Spleen (tissue), 13 donors: ENCODE measurements at places on chromosomes 6 and 20. TPM values are rescaled to one million over a fixed set of nuclear protein-coding genes. Genes with fewer than 3 reads are reported as not detected.

Gene FOXS1
- total RNA-seq = 1.4 TPM

Gene SLC17A2
- not detected for total RNA-seq

Gene PTPRK
- 44.3 TPM for total RNA-seq

Gene ADA
- 24.4 TPM for total RNA-seq

Gene HTR1B
- not detected for total RNA-seq

Gene SNRNP48
- 23.8 TPM for total RNA-seq

Gene ANGPT4
- not detected for total RNA-seq

Gene OR12D3
- total RNA-seq = not detected

Gene NKX2-2
- total RNA-seq = not detected

Gene SMOC2
- 2.5 TPM for total RNA-seq

Gene CUL7
- 23.1 TPM for total RNA-seq

Gene CCDC170
- 1.6 TPM for total RNA-seq

Gene FOXQ1
- total RNA-seq = 0.21 TPM

DNA sequence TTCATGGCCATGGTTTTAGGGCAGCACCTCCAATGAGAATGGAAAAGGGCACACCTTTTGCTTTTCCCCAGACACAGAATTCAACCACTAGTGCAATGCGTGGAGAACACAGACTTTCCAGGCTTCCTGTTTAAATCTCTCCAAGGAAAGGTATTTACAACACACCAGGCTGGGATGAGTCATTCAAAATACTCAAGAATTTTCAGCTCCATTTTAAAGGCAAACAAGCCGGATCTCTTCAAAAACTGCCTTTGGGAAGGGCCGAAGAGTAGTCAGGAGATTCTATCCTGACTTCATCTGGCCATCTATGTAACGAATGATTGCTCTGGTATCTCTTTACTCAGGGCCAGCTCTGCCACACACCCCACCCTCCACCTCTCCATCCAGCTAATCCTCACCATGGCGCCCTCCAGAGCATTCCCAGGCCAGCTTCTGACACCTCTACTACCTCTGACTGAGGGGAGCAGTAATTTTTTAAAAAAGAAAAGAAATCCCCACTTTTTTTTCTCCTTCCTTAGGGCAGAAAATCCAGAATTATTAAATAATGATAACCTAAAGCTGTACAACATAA, 254.6 kb downstream of the LY86 start:
- DNase-seq = no peak

DNA sequence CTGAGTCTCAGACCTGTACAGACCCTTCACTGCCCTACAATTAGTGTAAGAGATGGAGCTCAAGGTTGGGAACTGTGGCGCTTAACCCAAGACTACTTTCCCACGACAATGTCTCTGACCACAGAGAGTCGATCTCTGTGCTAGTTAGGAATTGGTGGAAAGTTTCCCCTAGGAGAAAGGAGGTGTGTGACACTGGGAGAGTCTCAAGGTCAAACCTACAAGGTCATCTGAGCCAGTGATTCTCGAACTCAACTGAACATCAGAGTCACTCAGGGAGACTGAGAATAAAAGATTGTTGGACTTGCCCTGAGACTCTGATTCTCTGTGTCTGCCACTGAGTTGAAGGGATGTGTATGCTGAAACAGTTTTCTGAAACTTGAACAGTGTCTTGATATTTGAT, 9.7 kb upstream of the AFDN start:
- DNase-seq = no peak

DNA sequence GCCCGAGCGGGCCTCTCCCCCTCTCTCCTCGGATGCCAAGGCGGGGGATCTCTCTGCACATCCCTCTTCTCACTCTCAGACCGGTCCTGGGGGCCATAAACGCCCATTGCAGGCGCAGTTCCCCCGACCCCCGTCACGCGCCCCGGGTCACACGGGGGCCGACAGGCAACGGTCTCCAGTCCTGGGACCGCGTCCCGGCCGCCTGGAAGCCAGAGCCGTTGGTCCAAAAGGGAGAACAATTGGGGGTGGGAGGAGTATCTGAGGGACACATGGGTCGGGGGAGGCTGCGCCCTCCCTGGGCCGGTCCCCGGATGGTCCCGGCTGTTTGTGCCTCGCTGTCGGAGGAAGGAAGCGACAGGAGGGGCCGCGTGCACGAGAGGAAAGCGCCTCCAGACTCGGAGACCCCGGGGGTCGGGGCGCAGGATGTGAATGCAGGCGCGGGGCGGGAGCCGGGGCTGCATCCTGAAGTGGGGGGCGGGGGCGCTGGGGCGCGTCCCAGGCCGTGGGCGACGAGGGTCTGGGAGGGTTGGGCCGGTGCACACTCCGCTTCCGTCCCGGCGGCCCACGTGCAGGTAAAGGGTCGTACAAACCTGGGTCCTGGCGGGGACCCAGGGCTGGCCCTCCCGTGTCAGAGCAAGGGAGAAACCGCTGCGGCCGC, 903 bp downstream of the SLC4A11 start:
- DNase-seq = no peak

- no peak for DNase-seq
Observed at GRCh38 chr6:44446626-44447300, 59.3 kb downstream of the CDC5L start.

- DNase-seq = no peak
Observed at GRCh38 chr6:147711476-147711875, 203.0 kb downstream of the SAMD5 start.

DNA sequence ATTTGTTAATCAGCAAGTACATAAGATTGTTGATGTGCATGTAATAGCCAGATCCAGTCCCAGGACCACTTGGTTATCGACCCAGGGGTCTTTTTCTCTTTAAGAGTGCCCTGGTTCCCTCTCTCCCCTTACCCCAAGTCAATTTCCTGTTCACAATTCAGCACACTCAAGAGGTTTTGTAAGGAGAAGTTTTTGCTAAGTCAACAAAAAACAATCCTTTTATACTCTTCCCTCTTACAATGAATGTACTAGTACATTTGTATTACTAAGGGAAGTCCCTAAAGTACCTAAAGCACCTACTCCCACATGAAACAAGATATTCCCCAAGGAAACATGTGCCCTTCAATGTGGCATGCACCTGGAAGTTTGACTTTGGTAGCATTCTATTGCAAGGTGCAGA, 1.6 kb upstream of the NT5DC1 start:
- no peak for DNase-seq

GRCh38 chr20:50681359-50682064, 9.8 kb downstream of the RIPOR3 start:
- DNase-seq = no peak

DNA sequence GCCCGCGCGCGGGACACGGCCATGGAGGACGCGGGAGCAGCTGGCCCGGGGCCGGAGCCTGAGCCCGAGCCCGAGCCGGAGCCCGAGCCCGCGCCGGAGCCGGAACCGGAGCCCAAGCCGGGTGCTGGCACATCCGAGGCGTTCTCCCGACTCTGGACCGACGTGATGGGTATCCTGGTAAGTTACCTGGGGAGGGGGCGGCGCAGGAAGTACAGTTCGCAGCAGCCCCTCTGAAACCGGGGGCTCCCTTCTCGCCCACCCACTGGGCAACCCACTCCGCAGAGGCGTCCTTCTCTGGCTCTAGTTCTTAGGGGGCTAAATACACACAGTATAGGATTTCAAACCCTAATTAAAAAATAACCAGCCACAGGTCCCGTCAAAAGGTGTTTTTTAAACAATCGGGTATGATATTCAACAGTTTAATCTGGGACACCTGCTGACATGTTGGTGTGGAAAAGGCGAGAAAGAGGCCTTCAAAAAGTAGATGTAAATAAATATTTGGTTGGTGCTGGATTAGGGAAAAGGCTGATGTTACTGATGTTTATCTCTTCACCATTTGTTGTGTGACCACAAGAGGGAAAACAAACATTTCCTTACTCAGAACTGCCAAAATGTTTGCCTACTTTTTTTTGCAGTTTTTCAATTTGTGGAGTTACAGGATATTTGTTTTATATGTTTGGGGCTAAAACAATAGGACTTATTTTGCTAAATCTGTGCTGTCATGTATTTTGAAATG, 577 bp downstream of the SASH1 start:
- peak; percentile 77 for DNase-seq

GRCh38 chr6:132401618-132402285, 477 bp upstream of the MOXD1 start:
- no peak for DNase-seq

GRCh38 chr20:62723351-62723750, 14.7 kb downstream of the NTSR1 start:
- peak; percentile 41 for DNase-seq

DNA sequence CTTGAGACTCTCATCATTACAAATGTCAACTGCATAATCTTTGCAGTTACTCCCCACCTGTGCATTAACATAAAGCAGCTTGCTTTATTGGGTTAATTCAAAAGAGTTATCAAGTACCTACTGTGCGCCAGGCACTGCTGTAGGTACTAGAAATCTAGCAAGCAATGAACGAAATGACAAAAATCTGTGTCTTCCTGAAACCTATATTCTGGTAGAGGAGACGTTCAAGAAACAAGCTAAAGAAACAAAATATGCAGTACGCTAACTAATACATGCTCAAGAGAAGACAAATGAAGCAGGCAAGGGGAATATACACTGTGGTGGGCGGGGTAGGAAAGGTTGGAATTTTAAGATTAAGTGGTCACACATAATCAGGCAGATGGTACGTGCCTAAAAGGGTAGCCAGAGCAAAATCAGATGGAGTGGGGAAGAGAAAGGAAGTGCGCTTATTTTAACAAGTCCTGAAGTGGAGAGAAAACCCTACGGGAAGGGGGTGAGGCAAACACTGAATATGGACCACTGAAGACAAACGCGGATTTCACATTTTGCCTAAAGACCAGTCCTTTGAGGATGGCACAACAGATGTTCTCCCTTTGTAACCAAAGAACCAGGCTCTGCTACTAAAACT, 1.2 kb downstream of the ELOVL2 start:
- no peak for DNase-seq

DNA sequence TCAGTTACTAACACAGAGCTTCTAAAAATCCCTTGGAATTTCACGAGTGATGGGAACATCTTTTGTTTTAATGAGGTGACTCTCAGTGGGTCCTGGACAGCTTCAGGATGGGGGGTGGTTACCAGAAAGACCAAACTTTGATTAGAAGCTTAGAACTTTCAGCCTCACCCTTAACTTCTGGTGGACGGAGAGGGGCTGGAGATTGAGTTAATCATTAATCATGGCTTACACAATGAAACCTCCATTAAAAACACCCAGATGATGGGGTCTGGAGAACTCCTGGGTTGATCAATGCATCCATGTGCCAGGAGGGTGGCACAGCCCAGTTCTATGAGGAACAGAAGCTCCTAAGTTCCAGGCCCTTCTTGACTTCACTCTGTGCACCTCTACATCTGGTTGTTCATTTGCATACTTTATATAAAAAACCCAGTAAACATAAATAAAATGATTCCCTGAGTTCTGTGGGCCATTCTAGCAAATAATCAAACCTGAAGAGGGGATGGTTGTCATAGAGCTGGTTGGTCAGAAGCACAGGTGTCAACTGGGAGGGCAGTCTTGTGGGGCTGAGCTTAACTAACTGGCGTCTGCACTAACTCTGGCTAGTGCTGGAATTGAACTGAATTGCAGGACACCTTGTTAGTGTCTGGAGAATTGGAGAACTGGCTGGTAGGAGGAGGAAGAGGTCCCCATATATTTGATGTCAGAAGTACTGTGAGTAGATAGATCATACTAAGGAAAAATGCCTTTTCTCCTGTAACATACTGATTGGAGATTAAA, 10.3 kb downstream of the RMND1 start:
- no peak for DNase-seq

- no peak for DNase-seq
Observed at GRCh38 chr6:35461270-35461669, 6.9 kb upstream of the RPL10A start.

GRCh38 chr6:18265787-18266522, 1.6 kb upstream of the DEK start:
- DNase-seq = peak; percentile 81

- DNase-seq = no peak
Observed at GRCh38 chr6:34912715-34913464, 23.8 kb downstream of the ANKS1A start.

DNA sequence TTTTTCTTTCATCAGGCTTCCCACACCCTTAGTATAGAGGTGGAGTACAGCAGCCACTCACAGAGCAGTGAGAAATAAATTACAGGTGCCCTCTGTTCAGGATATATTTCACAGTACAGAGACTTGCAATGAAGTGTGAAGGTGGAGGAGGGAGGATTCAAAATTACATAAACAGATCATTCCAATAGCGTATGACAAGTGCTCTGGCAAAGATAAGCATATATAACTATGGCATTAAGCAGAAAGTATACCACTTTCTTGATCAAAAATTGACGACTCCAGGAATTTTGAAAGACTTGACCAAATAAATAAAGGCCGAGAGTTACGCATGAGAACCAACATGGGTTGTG, 108.7 kb downstream of the GPX5 start:
- DNase-seq = no peak

DNA sequence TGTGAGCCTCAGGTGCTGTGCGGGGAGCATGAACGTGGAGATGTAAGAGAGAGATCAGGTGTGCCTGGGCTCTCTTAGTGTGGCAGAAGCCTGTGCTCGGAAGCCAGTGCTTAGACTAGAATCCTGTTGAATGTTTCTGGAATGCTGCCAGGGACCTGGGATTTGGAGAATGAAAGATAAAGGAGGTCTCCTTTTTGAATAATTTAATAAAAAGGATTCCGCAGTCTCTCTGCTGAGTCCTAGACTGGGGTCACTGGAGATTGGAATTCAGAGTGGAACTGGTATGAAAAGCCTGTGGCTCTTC, 18.8 kb upstream of the EFCAB8 start:
- DNase-seq = no peak

DNA sequence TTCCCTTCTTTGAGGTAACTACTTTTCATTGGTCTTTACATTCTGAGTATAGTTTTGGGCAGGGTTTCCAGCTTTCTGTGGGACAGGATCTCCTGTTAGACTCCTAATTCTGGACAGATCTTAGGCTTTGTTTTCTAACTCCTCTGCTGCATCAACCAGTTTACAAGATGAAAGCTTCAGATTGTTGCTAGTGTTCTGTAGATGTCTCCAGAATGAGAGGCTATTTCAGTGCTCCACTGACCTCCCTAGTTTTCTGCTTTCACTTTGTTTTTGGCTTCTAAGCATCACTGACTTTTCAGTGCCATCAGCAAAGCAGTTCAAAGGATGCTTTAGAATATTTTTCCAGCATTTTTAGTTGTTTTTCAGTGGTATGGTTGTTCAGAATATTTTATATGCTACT, 101.4 kb downstream of the LIN28B start:
- DNase-seq = no peak

- peak; percentile 87 for DNase-seq
Observed at GRCh38 chr6:169868458-169868857, 117.0 kb downstream of the ERMARD start.

DNA sequence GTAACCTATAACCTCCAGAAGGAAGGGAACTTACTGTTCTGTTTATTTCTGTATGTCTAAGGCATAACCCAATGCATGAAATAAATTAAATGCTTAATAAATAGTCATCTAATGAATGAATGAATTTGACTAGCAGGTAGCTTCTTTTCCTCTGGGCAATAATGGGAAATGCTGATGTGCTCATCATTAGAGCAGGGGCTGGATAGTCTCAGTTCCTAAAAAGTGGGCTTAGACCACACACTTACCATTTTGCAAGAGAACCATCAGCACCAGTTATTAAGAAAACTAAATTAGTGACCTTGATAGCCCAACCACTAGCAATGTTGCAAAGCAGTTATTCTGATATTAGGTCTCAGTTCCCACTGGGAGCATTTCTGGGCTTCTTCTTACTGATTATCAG, 449.7 kb downstream of the CDC5L start:
- DNase-seq = no peak
